ENCODE measurements at places on chromosomes 7 and 10.

GRCh38 chr7:129550693-129551360 lies 48.5 kb downstream of the SMKR1 start:
- DNase-seq: no peak

DNA sequence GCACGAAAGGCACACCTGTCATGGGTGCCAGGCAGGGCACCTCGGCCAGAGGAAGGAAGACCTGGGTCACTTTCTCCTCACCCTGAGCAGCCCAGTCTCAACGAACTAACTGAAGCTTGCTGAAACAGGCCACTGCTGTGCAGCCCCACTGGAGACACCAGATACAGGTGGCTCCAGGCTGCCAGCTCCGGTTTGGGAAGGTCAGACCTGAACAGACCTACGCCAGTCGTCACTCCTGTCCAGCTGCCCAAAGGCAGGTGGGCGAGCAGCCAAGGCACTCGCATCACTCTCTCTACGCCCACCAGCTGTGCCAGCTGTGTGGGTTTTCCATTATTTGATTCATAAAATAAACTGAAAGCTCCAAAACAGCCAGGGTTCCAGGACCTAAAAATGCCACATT lies 256.1 kb downstream of the ZMYND11 start:
- no peak for DNase-seq

GRCh38 chr7:132548489-132549078 lies 27.7 kb downstream of the PLXNA4 start:
- DNase-seq: no peak

DNA sequence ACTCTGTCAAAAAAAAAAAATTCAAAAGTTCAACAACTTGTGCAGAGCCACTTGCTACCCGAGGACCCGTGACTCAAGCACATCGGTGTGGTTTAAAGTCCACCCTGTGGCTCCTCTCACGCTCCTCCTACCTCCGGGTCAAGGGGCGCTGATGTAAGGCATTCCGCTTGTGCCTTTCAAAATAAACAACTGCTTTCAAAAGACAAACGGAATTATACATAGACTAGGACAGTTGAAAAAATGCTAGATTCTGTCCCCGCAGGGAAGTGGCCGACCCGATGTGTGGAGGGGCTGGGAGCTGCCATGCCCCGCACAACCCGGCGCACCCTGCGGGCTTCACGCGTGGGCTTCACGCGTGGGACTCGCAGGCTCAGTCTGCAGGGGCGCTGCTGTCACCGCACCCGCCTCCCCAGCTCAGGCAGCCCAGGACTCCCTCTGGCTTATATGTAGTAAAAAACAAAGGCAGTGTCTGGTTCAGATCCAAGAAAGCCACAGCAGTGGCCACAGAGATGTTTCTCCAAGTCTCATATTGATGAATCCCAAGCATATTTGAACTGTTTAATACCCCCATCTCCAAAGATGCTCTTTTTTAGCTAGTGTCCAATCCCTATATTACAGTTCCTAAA lies 239.7 kb upstream of the INHBA start:
- DNase-seq: peak; percentile 40

- DNase-seq: no peak
Measured at GRCh38 chr7:94701555-94701973, 45.6 kb upstream of the SGCE start.

DNA sequence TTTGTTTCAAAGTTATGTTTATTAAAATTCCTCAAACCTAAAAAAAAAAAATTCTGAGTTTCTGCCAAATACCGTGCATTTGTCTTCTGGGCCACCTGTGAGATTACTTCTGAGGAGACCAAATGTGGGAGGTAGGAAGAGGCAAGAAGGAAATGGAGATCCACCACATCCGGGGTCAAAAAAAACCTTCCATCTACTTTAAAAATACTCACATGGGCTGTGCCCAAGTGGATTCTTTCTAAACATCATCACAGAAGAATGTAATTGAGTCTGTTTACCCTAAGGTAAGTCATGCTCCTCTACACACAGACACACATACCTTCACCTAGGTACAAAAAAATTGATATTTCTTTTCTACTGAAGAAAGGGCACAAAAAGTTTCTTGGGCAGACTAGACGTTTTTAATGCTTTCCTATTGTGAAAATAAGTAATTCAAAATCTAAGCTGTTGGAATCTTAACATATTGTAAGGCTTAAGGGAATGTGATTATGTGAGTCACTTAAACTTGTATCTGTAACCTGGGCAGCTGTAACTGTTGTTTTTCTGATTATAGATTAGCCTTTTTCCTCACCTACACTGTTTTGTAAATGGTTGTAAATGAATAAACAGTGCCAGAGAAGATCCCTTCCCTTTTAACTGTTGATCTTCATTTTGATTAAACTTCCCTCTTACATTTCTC lies 19.1 kb upstream of the SPOCK2 start:
- no peak for DNase-seq

DNA sequence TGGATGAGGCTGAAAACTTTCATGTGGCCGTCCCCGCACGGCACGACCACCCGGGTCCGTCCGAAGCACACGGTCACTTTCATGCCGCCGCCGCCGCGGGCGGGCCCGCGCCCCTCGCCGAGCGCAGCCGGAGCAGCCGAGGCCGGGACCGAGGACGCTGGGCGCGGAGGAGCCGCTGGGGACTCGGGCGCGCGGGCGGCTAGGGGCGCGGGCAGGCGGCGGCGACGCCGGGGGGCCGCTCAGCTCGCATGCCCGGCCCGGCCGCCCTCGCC lies 247 bp downstream of the PARD3 start:
- no peak for DNase-seq

DNA sequence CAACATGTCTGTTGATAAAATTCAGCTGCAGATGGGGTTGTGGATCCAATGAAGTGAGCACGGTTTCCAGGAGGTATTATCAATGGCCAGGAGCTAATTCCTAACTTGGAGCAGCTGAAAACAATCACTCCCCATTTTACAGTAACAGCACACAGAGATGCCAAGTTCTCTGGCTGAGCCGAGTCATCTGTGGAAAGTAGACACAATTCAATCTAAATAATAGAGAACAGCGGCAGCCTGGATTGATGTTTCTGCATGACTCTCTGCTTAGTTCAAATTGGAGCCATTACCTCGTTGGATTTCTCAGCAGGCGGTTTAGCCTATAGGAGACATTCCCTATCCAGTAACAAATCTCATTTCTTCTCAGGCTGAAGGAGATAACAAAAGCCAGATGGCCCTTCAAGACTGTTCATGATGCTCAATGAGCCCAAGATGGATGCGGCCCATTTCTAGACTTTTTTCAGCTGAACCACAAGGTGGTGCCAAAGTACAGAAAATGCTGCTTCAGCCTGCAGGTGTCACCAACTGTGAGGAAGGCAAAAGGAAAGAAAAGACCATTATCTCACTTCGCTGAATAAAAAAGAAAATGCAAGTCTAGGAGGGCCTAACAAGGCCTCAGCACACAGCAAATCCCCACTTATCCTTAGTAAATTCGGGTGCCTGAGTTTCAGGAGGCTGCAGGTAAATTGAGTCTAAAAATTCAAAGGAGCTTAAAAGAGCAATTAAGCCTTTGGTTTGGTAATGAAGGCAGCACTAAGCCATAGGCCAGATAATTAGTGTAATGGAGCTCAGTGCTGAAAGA lies 83.7 kb downstream of the SLC16A9 start:
- DNase-seq: no peak

- DNase-seq: no peak
Measured at GRCh38 chr10:45378914-45379726, 5.1 kb downstream of the ALOX5 start.

DNA sequence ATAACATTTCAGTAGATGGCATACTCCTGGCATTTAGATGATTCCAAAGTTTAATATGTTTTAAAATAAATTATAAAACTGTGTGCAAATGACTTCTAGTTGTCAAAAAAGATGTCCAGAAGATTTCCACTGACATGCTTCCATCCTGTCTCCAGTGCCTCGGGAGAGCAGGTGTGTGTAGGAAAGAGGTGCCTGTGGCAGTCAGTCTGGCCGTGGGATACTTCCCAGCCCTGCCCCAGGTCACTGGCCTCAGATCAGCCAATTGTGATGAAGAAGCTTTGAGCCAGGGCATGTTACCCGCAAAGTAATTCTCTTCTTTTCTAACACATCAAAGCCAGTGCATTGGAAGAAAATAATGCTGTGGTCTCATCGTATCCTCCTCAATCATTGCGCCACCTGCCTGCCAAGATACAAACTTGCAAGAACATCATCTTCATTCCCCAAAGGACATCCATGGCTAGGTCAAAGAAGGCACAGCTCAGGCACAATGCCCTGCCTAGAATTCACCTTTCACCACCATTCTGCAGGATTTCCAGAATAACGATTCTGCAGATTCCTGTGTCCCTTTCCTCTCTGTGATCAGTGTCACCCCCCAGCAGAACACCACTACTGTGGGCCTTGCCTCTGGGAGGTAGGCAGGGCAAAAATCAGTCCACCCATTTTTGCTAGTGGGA lies 6.3 kb upstream of the KCNMA1 start:
- no peak for DNase-seq

DNA sequence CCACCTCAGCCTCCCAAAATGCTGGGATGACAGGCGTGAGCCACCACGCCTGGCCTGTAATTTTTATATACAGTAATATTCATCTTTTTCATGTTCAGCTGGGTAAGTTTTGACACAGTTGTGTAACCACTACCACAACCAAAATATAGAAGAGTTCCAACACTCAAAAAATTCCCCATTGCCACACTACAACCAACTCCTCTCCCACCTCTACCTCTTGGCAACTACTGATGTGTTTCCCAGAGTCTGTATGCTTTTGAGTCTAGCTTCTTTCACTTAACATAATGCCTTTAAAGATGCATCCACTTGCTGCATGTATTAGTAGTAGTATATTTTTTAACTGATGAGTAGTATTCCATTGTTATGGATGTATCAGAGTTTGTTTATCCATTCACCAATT lies 90.7 kb downstream of the SRPK2 start:
- DNase-seq: no peak

DNA sequence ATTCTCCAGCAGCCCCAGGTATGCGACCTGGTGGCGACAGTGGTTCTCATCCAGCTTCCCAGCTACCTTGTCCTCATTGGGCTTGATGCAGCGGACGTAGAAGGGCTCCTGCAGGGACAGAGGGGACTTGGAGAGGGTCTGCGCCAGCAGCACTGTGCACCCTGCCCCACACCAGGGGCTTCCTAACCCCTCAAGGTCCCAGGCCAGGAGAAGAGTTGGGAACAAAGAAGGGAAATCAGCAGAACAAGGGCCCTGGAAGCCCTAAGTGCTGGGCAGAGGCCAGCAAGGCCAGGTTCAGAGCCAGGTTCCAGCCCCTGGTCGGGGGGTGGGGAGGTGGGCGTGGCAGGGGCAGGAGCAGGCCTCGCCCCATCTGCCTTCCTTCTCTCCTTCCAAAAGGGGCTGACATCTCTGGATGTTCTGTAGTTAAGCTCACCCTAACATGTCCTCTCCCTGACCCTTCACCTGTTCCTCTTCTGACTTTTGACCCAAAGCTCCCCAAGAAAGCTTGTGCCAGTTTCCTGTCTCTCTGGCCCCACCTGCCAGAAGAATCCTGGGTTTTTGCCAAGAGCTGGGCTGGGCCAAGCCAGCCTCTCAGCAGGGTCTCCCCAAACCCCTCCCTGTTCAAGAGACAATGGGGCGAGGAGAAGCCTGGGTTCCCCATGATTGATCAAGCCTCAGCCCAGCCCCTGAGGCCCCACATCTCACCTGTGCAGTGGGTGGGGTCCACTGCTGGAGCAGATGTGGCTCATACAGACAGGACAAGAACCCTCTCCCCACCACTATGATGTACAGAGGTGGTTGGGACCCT lies 11.9 kb downstream of the MYO1G start:
- no peak for DNase-seq

GRCh38 chr7:49718760-49719159 lies 54.7 kb upstream of the VWC2 start:
- DNase-seq: no peak

GRCh38 chr7:96836456-96836855 lies 126.8 kb upstream of the SEM1 start:
- no peak for DNase-seq

DNA sequence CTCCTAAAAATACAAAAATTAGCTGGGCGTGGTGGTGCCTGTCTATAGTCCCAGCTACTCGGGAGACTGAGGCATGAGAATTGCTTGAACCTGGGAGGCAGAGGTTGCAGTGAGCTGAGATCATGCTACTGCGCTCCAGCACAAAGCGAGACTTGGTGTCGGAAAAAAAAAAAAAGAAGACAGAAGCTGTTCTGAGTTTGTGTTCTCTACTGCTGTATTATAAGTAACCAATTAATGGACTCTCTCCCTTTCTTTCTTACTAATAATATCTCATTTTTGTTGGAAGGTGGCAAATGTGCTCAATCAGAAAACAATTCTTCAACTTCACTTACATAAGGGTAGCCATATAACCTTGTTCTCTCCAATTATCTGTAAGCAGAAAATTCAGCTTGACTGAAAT lies 7.4 kb downstream of the NT5C3A start:
- no peak for DNase-seq

GRCh38 chr7:98232263-98232585 lies 19.8 kb downstream of the TECPR1 start:
- DNase-seq: no peak

GRCh38 chr7:55303220-55303619 lies 61.9 kb upstream of the LANCL2 start:
- no peak for DNase-seq

DNA sequence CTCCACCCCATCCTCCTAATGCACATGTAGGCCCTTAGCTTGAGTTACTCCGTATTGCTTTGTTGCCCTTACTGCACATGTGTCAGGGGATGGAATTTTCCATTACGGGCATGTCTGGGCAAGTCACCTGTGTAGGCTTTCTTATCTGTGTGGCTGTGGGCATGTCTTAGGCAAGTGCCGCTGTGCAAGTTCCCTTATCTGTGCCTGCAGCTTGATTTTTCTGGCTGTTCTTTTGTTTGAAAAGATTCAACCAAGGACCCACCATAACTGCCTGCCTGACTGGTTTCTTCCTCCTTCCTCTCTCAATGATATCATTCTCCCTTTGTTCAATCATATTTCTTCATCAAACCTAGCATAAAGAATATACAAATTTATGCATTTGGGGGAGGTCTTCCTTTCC lies 88.5 kb downstream of the AKR1D1 start:
- no peak for DNase-seq

DNA sequence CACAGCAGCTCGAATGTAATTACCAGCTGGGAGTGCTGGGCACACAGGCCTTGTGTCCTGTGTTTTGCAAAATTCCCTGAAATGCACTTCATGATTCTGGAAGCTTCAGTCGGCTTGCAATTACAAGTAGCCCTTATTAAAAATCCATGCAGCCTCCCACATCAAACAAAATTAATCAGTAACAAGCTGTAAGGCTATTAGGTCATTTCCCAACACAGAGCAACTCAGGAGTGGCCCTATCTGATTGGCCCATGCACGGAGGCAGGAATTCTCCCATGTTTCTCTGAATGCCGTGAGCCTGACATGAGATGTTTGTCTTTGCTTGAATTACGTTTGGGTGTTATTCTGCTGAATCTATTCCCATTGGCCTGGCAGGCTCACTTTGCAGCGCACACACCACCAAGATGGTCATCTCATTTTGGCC lies 36.9 kb downstream of the FOXL3 start:
- DNase-seq: no peak

GRCh38 chr10:59624136-59624535 lies 85.5 kb downstream of the SLC16A9 start:
- DNase-seq: no peak

DNA sequence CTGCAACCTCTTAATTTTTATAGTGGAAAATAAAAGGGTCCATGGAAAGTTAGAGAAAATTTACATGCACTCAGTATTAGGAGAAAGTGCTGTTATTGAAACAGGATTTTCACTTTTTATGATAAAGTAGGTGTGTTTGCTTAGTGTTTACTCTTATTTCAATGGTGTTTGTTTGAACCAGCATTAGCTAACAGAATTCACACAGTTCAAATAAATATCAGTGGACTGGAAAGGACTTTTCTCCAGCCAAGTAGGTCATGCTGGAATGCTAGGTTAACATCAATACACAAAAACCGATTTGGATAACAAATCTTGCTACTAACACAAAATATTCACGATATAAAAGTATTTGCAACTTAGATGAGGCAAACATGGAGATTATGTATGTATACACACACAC lies 49.4 kb upstream of the BET1 start:
- DNase-seq: no peak

All from caudate nucleus (tissue), 63 donors.